ENCODE measurements at places on chromosomes 2 and 18.

DNA sequence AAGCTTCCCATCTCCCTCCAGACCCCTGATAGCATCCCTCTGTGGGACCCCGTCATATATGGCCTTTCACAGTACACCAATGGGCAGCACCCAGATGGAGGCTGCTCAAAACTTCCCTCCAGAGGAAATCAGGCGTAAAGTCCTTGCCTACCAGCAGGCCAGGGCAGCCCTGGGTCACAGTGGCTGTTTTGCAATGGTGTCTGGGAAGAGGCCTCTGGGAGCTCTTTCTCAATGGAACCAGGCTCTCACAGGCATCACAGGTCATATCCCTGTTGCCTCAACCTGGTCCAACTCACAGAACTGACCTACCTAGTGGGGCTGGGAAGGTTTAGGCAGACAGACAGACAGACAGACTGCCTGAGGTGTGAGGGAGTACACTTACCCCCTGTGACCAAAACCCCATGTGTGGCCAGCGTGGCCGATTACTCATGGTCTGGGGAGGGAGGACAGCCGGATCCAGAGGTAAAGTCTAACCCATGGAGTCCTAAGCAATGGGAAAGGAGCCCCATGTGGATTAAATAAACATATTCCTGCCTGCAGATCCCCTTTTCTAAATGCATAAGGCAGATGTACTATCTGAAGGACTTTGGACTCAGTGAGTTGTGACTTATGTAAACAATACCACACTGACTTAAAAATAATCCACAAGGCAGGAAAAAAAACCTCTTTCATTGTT lies 58.2 kb downstream of the BCL2L11 start:
- DNase-seq, result no peak

GRCh38 chr2:28764909-28765711 lies 13.5 kb downstream of the PPP1CB start:
- DNase-seq, result no peak

DNA sequence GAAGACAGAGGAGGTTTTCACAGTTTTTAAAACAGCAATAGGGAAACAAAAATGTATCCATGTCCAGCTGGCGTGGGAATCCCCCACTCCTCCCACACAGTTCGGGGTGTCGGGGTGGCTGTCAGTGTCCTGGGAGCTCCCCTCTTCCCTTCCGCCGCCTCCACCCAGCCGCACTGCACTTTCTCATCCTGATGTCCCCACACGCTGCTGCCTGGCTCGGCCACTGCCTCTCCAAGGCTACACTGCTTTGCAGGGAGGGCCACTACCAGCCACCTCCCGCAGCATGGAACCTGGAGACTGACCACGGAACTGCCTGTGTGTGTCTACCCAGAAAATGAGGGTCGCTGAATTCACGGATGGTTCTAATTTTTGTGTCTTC lies 138.7 kb upstream of the CTDP1 start:
- no peak for DNase-seq

GRCh38 chr18:67672155-67672554 lies 155.6 kb upstream of the DSEL start:
- no peak for DNase-seq

GRCh38 chr2:120406566-120406965 lies 60.6 kb downstream of the INHBB start:
- no peak for DNase-seq

DNA sequence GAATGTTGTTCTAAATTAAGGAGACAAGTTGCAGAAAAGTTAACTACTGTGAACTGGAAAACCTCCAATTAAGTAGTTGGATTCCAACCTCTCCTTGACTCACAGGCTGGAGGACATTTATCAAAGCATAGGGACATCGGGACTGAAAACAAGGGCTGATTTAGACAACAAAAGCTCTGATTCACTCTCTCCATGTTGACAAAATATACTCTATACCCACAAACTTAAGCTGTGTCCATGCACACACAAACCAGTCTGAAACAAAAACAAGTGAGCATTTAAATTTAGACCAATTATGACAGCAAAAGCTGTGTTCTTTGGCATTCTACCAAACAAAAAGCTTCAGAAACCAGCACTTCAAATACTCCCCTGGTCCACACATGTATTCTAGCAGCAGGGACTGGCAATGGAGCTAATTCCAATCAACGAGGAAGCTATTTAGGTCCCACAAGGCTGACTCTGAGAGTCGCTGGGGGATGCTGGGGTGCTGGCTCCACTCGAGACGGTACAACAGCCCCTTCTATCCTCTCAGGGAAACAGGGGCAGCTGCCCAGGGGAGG lies 71.4 kb downstream of the NXPH2 start:
- DNase-seq, result no peak

- no peak for DNase-seq
These were observed 443.0 kb upstream of the MMADHC start for GRCh38 chr2:150030436-150031190.

DNA sequence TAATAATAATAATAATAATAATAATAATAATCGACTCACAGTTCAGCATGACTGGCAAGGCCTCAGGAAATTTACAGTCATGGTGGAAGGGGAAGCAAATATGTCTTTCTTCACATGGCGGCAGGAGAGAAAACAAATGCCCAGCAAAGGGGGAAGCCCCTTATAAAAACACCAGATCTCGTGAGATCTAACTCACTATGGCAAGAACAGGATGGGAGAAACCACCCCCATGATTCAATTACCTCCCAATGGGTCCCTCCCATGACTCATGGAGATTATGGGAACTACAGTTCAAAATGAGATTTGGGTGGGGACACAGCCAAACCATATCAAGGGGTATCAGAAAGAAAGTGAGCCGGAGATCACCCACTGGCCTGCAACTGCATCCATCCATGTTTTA lies 40.5 kb upstream of the PAPOLG start:
- DNase-seq, result no peak
